GM23248 (cell line): ENCODE measurements at places on chromosomes 1 and 21.

GRCh38 chr1:111221633-111222291 lies 5.8 kb upstream of the CHI3L2 start:
- no peak for DNase-seq

GRCh38 chr1:35173909-35174540 lies 18.9 kb downstream of the SFPQ start:
- no peak for DNase-seq

GRCh38 chr21:43712268-43712942 lies 6.5 kb upstream of the PDXK start:
- peak; percentile 78 for DNase-seq

DNA sequence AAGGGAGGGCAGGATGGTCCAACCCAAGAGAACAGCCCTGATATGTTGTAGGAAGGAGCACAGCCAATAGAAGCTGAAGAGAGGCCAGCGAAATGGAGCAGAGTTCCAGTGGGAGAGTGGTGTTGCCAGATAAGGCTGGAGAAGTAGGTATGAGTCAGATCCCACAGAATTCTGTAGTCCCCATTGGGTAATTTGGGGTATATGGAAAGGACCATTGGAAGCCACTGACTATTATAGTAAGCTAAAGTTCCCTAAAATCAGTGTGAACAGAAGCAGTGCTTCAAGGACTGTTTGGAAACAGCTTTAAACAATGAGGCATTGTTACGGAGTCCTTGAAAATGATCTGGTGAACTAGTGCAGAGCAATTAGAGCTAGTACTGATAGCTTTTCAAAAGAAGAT lies 63.0 kb downstream of the DISP1 start:
- DNase-seq: no peak

- DNase-seq: no peak
Measured at GRCh38 chr1:100087396-100087795, 45.3 kb downstream of the SASS6 start.

GRCh38 chr1:198939286-198939685 lies 300.4 kb downstream of the PTPRC start:
- no peak for DNase-seq

DNA sequence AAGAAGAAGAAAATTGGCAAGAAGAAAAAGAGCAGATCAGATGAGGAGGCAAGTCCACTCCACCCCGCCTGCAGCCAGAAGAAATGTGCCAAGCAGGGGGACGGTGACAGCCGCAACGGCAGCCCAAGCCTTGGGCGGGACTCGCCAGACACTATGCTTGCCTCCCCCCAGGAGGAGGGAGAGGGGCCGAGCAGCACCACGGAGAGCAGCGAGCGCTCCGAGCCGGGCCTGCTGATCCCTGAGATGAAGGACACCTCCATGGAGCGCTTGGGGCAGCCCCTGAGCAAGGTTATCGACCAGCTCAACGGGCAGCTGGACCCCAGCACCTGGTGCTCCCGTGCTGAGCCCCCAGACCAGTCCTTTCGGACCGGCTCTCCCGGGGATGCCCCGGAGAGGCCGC lies 9.0 kb upstream of the SLC25A34 start:
- DNase-seq: no peak

GRCh38 chr1:100039591-100039990 lies 69.8 kb downstream of the SLC35A3 start:
- peak; percentile 20 for DNase-seq

GRCh38 chr1:97996880-97997279 lies 76.0 kb upstream of the DPYD start:
- peak; percentile 30 for DNase-seq
